ENCODE measurements at places on chromosomes 2 and 18.

- DNase-seq = peak; percentile 23
Observed at GRCh38 chr2:101962309-101962708, 29.5 kb upstream of the IL1R2 start.

DNA sequence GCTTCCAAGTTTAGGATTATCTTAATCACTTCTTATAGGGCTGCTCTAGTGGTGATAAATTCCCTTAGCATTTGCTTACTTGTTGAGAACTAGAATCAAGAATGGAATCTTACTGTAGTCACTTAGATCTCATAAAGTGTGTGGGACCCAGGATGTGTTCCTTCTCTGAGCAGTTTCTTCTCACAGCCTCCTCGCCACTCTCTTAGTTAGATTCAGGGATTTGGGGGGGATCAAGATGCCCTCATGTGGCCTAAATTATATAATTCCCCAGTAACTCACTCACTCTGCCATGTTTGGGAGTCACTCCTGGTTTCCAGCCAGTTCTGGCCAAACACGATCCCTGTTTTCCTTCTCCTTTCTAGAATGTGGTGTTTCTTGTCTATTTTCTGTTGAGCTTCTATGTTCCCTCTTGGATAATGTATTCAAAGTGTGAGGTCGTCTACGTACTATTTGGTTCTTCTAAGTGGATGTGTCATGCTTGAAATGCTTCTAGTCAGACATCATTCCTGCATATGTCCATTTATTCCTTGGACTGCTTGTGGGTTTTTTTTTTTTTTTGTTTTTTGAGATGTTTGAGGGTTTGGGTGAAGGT, 414.9 kb upstream of the SYT4 start:
- DNase-seq = no peak

DNA sequence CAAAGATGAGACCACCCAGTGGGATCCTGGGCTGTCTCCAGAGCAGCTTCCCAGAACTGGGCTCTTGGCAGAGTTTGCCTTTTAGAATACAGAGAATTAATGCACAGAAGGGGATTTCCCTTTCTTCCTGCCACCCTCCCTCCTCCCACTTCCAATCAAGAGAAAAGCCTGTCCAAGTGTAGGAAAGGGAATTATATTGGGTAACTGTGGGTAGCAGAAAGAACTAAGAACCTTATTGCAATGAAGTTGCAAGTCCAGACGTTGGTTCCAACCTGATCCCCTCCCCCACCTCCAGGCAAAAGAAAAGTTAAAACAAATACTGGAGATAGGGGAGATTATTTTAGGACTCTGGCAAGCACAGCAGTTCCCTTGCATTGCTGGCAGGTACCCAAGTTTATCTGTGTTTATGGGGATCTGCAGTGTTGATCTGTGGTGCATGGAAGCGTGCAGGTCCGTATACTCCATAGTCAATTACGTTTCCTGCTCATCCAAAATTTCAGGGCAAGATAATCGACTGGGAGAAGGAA, 114.3 kb downstream of the PRKCE start:
- DNase-seq = no peak

- DNase-seq = no peak
Observed at GRCh38 chr2:182132605-182133004, 147.0 kb downstream of the PPP1R1C start.

- DNase-seq = no peak
Observed at GRCh38 chr18:30361864-30362540, 680.5 kb downstream of the DSC3 start.

DNA sequence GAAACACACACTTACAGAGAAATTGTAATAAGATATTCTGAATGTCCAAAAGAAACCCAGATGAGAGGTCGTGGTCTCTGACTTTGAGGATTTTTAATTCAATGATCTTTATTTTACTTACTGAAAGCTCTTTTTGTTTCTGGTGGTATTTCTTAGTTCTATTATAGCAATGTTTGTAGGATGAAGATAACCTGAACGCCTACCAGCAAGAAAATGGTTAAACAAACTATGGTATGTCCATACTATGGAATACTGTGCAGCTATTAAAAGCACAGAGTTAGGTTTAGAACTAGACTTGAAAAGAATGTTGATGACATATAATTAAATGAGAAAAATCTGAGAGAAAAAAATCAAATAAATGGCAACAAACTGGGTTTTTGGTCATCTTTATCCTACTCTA, 60.3 kb downstream of the LPIN2 start:
- no peak for DNase-seq

DNA sequence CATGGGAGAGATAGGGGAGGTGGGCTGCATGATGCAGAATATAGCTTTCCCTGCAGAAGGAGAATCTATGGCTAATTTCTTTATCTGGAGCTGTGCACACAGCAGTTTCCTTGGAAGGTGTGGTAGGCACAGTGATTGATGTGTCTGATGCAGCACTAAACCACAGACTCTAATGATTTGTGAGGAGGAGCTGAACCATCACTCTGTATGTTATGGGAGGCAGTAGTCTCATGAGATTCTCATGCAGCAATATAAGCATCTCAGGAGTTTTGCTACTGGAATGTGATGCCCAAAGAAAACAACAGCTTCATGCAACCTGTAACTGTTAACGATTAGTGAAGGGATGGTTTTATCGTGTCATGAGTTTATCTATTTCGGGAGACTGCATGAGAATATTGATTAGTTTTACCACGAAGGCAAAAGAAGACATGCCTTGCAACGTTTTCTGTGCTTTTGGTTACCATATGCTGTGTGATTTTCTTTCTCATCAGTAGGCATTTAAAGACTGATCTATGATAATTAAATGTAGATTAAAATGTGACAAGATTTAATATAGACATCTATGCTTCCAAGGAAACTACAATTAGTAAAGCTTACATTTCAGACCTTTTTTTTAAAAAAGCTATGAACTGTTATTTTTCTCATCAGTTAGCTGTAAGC, 286.8 kb downstream of the ARL6IP6 start:
- no peak for DNase-seq

GRCh38 chr2:166417669-166418068, 41.9 kb upstream of the SCN9A start:
- no peak for DNase-seq

GRCh38 chr2:43563679-43564078, 32.2 kb downstream of the THADA start:
- DNase-seq = no peak

DNA sequence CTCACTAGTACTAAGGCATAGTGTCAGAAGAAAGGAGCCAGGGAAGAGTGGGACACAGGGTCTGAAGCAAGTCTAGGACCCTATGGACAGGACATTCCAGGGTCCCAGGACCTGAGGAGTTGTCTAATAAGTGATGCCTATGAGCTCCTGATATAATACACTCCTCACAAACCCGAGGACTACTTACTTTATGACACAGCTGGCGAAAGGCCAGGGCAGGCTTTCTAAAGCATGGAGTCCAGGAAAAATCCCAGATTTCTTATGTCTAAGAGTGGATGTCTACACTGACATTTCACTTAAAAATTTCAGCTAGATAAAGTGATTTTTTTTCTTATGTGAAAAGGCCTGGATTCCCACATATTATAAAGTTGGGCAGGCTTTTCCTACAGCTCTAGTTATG, 502.2 kb upstream of the SETBP1 start:
- no peak for DNase-seq

DNA sequence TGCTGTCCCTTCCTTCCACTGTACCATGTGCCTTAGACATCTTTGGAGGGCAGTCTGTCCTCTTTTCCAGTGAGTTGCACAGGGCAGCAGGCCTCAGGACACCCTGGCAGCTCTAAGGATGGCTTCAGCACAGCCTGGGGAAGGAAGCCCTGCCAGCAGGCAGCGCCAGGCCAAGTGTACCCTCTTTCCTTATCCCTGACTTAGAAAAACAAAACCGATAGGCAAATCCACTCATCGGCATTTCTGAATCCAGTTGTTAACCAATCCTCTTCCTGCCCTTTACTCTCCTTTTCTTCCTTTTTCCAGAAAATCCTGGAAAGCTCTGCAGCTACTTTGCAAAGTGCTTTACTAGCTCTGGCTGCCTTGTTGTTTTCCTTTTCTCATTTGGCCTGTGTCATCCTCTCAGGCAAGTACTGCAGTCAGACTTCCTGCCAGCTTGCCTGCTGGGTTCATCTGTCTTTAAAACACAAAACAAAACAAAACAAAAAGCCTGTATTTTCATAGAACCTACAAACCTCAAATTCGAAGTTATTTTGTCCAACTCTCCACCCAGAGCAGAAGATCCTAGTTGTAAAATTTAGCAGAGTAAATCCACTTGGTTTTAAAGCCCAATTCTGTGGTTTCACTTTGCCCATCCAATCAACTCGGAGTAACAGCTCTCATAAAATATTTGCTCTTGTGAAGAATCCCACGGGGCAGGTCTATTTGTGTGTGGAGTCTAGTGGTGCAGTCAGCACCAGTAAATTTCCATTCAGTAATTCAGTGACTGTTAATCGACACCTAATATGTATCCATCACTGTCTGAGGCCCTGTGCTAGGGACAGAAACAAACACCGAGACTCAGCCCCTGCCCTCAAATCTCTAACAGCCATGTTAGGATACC, 45.2 kb downstream of the PCBP1 start:
- DNase-seq = peak; percentile 80

GRCh38 chr2:2834105-2834504, 503.0 kb upstream of the MYT1L start:
- no peak for DNase-seq

GRCh38 chr2:201262718-201263117, 2.4 kb downstream of the CASP8 start:
- DNase-seq = no peak

- no peak for DNase-seq
Observed at GRCh38 chr2:88448248-88448647, 4.2 kb downstream of the FOXI3 start.

DNA sequence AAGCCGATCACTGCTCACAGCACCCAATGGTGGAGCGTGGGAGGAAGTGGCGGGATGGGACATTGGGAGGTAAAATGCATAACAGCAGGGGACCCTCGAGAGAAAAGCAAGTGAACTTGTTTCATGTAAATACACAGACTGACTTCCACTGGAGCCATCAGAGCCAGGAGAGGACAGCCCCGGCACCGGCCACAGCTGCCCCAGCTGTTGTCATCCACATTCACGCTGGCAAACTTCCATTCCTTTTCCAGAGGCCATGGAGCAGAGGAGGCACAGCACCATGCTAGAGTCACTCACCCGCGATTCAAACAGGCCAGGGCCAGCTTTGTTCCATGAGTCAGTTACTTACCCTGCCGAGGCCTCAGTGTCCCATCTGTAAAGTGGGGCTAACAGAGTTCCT, 610.9 kb upstream of the SALL3 start:
- no peak for DNase-seq

DNA sequence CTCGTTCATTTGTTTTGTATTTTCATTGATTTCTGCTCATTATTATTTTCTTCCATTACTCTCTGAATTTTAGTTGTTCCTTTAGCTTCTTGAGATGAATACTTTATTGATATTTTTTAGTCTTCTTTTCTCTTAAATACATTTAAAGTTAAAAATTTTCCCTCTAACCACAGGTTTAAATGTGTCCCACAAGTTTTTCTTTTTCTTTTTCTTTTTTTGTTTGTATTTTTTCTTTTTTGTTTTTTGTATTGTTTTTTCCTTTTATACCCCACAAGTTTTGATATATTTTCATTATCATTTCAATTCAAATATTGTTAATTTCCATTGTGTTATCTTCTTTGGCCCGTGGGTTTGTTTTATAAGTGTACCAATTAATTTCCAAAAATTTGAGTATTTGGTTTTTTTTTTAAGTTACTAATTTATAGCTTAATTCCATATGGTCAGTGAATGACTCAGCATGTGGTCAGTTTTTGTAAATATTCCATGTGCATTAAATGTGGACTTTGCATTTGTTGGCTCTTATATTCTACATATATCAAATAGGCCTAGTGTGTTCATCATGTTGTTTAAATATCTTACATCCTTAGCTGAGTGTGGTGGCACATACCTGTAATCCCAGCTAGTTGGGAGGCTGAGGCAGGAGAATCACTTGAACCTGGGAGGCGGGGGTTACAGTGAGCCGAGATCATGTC, 16.2 kb downstream of the CENPO start:
- no peak for DNase-seq

DNA sequence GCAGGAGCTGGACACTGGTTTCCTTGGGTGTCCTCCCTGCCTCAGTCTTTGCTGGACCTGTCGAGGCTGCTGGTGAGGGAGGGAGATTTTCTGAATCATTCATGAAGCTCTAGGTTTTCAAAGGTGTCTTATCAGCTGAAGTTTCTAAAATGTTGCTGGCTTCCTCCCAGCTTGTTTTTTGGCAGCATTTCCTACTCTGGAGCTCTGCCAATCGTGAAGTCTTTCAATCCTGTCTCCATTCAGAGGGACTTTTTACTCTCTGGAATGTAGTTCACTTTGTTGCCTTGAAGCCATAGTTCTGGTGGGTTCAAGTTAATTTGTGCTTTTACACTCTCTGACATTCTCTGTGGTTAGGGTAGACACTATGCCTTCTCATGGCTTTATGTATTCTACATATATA, 23.9 kb downstream of the SNTG2 start:
- DNase-seq = no peak

GRCh38 chr2:221016551-221016950, 555.6 kb downstream of the EPHA4 start:
- no peak for DNase-seq

DNA sequence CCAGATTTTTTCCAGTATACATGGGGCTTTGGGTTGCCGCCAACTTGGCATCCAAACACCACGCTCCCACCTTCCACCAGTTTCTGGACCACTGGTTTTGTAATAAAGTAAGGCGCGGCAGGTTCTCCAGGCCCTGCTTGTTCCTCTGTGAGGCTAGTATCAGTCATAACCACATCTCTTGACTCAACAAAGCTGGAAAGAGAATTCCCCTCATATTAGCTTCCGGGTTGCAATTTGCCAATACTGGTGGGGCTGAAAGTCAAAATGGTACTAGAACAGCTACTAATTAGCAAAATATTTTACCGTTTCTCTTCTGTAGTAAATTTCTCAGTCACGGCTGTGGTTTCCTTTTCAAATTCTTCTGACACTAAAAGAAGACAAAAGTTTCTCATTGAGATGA, 25.0 kb downstream of the TTN start:
- no peak for DNase-seq

DNA sequence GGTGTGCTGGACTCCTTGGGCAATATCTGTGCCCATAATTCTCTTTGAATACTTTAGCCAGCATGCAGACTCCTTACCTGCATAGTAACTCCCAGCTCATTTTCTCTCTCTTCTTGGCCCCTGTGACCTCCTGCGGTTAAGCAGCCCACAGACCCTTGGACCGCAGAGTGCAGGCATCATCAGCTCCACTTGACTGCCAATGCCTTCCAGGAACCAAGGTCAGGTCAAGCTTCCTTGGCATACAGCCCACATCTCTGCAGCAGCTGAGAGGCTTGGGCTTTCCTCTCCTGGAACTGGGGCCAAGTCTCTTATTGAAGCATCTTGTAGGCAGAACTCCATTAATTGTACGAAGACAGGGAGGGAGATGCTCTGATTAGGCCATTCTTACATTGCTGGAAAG, 130.1 kb upstream of the PIEZO2 start:
- no peak for DNase-seq

DNA sequence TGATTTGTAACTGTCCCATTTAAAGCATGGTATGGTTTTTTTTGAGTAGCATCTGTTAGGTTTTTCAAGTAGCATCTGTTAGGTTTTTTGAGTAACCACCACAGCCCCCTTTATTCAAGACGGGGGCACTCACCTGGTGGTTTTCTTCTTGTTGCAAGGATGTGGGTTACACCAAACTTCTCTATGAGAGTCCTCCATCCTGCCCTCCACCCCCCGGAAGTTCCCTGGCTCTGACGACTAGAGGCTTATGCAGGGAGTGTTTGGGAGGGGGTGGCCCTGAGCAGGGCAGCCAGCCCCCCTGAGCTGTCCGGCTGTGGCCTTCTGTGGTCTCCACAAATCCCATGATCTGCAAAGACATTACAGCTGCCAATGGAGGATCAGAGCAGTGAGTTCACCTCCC, 39.3 kb downstream of the MTCL1 start:
- DNase-seq = no peak

Data from C1 segment of cervical spinal cord (tissue), 14 donors.